ENCODE measurements at places on chromosomes 5 and 9.

DNA sequence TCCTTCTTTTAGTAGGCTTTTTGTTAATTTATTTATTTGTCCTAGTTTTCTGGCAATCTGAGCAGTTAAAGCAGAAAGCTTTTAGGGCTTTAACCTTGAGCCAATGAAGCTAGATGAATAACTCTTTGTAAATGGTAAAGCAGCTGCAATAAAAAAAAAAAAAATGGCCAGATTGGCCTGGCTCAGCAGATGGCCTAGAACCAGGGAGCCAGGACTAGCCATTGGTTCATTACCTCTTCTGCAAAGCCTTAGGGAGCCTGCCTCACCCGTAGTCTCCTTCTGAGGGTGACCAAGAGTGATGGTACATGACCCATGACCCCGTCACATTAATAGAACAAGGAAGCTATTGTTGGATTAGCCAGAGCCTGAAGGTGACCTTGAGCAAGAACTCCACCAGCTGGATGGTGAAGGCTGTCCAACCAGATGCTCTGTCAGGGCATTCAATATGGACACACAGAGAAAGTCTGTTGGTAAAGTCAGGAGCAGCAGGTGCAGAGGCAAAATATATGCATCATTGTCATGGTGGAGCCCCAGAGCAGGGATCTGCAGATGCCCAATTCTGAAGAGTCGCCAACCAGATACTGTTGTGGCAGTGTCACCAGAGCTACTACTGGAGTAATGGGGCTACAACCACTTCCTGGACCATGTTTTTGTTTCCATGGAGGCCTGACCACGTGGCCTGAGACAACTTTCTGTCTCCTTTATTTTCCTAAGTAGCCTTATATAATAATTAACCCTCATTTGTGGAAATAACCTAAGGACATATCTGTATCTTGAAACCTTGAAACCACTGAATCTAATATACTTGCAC is 100.7 kb downstream of the MTX3 start:
- no peak for DNase-seq

DNA sequence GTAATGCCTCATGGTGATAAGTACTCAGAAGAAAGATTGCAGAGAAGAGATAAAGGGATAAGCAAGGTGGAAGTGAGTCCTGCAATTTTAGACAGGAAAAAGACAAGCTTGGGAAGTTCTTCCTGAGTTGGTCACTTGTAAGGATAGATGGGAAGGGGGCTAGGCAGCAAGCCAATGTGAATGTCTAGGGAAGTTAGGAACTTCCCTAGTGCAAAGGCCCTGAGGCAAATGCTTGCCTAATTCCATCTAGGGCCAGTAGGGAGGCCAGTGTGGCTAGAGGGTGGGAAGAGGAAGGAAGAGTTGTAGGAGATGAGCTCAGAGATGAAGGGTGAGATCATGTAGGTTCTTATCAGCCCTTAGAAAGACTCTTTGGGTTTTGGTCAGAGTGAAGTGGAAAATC is 206.6 kb downstream of the MAT2B start:
- DNase-seq = no peak

DNA sequence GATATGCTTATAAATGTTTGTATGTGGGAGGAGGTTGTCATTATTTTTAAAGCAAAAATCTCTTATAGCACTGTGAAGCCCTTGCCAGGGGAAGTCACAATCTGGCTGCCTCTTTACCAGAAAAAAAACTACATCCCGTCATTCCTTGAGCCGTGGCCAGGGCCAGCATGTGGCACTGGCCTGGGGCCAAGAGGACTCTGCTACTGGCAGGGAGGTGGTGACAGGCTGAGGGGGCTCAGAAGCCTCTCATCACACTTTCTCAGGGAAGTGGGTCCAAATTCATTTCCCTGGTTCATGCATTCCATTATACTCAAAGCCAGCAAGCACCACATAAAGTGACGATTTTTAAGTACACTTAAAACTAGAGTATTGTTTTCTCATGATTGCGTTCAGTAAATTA is 457.3 kb downstream of the ZNF608 start:
- no peak for DNase-seq

DNA sequence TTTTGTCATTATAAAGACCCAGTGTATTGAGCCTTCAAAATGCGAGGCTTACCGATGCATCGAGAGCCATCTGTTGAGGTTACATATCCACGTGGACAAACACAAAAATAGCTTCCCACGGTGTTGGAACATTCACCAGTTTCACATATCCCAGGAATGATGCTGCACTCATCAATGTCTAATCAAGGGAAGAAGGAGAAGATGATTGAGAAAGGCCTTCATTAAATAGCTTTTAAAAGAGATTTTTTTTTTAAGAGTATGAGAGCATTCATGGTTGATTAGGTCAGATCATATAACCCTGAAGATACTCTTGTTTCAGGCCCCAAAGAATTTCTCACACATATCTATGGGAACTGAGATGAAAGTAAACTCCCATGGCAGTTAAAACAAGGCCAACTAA is 129.4 kb downstream of the FBN2 start:
- DNase-seq = no peak

GRCh38 chr9:127233550-127233949 is 31.0 kb upstream of the GARNL3 start:
- DNase-seq = no peak

- no peak for DNase-seq
Measured at GRCh38 chr9:106648799-106649198, 214.2 kb upstream of the ZNF462 start.

- no peak for DNase-seq
Measured at GRCh38 chr9:7165331-7165975, 407.7 kb downstream of the KDM4C start.

DNA sequence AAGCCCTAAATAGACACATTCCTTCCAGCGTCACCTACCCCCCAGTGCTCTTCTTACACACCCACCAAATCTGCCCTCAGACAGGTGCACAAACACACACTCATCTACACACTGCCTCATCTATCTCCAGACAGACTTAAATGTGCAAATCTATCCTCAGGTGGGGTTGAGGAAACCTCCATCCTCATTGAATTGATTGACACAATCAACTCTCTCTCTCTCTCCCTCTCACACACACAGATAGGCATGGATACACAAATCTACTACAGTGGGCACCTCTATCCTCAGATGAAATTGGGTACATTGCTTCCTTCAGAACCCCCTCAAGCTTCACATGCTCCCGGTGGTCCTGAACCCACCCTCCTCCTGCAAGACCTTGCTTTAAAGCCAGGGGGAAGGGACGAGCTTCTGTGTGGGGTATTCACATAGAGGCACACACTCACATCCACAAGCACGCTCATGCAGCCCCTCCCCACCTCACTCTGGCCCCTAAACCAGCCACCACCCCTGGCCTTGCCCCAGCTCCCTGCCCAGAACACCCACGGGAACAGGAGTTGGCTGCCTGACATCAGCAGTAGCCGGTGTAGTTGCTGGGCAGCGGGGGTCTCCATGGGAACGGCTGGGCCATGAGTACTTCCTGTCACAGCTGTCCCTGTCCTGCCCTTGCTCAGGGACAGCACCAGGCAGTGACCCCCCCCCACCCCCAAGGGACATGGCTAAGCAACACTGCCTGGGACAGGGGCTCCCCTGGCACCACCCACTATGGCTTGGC is 22.8 kb downstream of the PCDH1 start:
- no peak for DNase-seq

DNA sequence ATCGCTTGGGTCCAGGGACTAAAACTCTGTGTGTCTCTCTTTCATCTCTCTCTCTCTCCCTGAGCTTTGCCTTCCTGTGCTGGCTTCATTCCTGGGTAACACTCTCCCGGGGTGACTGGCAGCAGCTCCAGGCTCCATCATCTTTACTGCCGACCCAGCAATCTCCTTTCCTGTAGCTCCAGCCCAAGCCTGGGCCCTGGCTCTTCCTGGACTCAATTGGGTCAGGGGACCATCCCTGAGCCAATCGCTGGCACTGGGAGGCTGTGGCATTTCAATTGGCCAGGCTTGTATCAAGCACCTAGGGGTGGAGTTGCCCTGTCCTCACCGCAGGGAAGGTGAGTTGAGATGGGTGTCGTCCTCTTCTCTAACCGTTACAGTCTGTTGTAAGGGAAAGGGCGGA is 31.9 kb downstream of the FAM240B start:
- DNase-seq = no peak

DNA sequence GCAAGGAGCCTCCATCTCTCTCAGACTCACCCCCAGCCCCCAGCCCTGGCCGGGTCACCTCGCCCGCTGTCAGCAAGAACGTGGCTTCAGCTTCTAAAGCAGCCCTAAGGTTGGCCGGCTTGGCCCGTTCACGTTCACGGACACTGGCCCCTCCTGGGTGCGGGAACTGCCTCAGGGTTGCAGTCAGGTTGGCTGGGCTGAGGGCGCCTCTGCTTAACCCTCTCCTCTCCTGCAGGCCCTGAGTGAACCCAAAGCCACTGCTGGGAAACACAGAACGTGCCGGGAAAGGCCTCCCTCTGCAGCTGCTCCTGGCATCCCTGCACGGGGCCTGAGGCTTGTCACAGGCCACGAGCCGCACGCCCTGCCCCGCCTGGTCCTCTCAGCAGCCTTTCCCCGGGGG is 40.1 kb upstream of the UBAC1 start:
- no peak for DNase-seq

- DNase-seq = no peak
Measured at GRCh38 chr5:175281714-175282113, 162.3 kb downstream of the DRD1 start.

- no peak for DNase-seq
Measured at GRCh38 chr5:79488775-79489174, 25.2 kb downstream of the HOMER1 start.

DNA sequence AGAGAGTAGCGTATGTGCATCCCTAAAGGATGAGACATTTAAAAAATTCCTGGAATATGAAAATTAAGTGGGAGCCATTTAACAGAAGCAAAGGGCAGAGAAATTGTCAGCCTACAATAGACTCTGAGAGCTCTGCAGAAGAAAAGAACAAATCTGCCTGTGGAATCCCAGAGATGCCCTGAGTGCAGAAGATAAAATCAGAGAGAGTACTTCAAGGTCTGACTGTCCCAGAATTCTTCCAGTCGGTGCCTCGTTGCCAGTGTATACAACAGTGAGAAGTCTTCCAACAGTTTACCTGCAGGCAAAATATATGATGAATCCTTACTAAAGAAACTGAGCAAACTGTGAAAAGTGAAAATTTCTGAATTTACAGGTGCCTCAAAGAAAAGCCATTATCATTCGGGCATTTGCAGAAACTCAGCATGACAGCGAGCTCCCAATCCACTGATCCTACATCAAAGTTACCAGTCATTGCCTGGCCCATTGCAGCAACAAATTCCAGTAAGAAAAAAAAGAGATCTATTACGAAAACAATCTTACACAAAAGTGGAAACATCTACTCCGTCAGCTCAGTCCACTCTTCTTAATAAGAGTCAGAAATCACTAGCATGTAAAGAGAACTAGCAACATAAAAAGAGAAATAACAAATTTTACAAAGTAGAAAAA is 92.8 kb upstream of the VCAN start:
- DNase-seq = no peak

DNA sequence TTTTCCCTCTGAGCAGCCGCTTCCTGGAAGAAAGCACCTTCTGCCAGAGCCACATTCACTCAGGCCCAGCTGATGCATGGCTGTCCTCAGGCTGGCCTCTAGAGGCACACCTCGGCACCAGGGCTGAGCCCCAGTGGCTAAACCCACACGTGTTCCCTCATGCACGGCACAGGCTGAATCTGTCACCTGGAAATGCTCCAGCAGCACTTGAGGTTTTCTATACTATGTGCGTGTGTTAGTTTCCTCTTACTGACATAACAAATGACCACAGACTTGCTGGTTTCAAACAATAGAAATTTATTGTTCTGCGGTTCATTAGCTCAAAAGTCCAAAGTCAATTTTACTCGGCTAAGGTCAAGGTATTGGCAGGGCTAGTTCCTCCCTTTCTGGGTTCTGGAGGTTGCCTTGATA is 141.4 kb downstream of the LRRC70 start:
- no peak for DNase-seq

GRCh38 chr9:118324706-118325105 is 620.5 kb downstream of the TLR4 start:
- DNase-seq = no peak

GRCh38 chr5:57537811-57538210 is 55.2 kb upstream of the ACTBL2 start:
- no peak for DNase-seq

DNA sequence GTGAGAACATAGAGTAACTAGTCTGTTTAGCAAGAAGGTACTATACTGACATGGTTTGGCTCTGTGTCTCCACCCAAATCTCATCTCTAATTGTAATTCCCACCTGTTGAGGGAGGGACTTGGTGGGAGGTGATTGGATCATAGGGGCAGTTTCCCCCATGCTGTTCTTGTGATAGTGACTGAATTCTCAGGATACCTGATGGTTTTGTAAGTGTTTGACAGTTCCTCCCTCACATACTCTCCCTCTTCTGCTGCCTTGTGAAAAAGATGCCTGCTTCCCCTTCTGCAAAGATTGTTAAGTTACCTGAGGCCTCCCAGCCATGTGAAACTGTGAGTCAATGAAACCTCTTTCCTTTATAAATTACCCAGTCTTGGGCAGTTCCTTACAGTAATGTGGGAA is 240.4 kb upstream of the ST8SIA4 start:
- DNase-seq = no peak

DNA sequence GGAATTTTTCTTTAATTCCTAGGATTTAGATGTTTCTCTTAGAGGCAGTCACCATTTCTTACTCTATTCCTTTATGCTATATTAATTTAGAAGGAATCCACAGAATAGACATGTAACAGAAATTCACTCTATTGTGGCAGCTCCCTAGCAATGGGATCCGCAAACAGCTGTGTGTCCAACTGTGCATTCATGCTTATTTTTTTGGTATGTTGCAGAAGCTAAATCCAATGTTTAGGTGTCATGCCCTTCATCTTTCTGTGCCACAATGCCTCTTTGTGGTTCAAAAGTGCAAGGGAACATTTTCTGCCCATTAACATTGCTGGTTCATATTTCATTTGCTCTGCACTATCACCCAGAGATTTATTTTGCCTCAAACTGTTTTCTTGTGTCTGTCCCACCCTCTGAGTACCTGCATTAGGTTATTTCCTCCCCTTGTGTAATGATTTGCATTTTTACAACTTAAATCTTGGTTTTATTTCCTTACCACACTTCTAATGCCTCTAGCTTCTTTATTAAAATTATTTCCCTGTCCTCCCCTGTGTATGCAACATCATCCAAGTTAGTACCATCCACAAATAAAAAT is 816.5 kb downstream of the EFNA5 start:
- DNase-seq = no peak

DNA sequence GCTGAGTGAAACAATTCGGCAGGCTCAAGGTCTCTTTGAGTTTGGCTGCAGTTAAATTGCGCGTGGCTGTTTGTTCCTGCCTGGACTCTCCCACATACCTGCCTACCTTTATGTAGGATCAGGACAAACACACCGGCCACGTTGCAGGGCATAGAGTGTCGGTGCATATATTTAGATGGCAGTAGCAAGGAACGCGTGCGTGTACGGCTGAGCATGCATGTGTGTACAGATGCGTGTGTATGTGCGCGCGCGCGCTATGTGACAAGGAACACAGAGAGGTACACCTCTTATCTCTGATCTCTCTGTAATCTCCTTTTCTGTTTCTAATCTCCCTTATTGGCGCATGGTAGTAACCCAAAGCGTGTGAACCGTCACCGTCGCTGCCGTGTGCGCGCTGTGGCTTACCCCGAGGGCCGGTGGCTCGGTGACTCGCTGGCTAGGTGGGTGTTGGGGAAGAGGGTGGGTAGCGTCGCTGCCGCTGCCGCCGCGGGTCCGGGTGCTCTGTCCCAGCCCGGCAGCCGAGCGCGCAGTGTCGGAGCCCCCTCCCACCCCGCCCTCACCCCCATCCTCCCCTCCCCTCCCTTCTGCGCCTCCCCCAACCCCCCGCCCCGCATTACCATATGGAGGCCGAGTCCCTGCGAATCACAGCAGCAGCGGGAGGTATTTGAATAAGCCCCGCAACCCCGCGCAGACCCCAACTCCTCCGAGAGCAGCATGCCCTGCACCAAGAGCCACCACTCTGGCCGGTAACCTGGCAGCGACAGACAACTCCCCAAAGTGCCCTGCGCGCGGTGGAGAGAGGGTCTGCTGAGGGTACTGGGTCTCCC is 204.8 kb downstream of the MEF2C start:
- no peak for DNase-seq

All from stimulated activated CD4-positive, alpha-beta T cell treated with anti-CD3 and anti-CD28 coated beads, Interleukin-15, amount 100 ng/mL, for 1 hour (primary cell).